Kidney epithelial cell (primary cell): ENCODE measurements at places on chromosomes 12 and 14. TPM values are rescaled to one million over a fixed set of nuclear protein-coding genes. Genes with fewer than 3 reads are reported as not detected.
A peak's percentile ranks its signal among the peaks of the same experiment; 100 is the strongest.

DNA sequence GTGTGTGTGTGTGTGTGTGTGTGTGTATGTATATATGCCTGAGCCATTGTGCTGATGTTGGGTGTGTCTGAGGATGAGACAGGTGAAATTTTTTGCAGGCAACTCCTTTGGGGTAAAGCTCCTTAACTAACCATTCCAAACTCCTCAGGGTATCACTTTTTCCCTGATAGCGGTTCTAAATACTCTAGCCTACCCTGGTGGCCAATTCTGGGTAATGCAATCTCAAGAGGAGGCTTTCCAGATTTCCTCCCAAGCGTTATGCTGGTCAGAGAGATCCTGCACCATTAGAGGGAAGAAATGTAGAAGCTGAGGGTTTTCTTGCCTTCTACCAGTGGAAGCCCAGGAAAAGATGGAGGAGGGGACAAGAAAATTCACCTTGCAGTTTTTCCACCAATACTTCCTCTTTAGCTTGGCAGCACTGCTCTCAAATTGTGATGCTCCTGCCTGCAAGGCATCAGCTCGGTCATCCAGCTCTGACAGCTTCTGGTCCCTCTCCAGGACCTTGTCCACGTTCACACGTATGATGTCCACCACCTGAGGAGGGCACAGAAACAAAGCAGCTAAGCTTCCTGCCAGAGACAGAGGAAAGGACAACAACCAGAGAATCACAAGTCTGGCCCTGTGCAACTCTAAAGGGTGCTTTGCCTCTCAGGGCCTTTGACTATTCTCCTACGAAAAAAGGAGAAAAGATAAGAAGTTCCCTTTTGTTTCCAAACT lies 4.9 kb downstream of the VAMP1 start:
- no peak for DNase-seq

DNA sequence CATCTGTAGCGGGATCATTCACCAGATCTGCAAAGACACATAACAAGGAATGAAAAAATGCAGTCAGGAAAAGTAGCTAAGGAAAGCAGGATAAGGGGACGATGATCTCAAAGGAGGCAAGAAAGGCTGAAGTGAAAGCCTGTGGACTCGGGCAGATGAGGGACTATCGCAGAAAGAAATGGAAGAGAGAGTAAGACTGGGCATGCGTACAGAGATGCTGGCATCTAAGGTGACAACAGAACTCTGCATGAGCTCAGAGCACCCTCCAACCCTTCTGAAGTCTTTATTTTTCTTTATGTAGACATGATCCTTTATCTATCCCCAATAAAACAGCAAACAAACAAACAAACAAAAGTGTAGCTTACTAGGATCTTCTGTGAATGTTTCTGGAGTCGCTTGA lies 7.2 kb downstream of the MFAP5 start:
- no peak for DNase-seq

DNA sequence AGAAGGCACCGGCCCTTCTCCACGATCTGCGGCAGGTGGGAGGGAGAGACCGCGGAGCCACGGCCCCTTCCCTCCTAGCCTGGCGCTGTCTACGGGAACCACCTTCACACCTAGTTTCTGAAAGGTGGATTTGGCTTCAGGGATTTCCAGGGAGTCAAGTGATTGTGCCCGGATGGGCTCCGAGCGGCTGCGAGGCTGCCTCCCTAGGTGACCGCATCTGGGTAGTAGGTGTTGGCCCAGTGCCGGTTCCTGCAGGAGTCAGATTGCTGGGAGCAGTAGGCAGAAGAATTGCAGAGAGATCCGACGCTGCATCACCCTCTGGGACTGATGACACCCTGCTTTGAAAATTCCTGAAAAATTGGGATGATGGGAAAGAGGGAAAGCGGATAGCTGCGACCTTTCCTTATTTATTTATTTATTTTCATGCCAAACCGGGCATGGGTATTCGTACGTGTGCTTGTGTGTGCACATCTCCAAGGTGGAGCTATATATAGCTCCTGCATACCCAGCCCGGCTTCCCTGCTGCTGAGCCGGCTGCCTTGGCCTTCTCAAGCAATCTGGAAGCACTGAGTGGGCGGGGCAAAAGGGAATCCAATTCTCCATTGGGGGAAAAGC lies 1.1 kb downstream of the CNTN1 start:
- no peak for DNase-seq

DNA sequence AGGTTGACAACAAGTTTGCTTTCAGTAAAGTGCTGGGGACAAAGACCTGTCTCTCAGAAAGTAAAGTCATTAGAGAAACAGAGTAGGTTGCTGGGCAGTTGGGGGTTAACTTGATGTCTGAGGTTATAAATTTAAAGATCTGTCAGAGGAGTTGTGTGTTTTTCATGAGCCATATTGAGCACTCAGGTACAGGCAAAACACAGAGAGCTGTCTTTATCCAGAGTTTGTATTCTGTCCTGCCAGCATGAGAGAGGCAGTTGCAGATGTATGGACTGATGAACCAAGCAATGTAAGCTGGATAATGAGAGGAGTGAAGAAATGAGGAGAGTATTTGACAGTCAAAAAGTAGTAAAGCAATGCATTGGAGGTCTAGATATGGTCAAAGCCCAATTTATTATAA lies 156.7 kb downstream of the SLC41A2 start:
- no peak for DNase-seq

DNA sequence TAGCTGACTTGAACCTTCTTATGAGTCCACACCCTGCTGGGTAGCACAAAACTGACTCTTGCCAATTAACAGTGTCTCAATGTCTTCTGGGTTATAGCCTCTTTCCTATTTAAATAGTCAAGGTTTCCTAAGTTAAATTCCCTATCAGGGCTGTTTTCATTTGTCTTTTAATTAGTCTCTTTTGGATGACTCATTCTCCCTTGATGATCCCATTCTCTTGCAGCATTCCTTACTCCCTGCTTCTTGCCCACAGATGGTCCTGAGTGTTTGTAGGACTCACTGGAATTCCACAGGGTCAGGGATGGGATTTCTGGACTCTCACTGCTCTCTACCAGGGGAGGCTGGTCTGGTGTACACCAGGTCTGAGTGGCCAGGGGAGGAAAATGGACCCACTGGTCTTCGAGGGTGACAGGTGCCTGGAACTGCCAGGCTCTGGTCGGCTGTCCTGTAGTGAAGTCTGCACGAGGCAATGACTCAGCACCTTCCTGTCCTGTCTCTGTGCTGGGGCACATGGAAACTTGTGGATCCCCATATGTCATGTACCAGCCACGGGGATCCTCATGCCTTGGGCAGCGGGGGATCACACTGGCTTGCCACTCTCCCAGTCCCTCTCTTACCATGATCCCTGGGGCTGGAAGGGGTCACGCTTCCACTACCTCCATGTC lies 236.5 kb upstream of the PELI2 start:
- peak; percentile 4 for DNase-seq

DNA sequence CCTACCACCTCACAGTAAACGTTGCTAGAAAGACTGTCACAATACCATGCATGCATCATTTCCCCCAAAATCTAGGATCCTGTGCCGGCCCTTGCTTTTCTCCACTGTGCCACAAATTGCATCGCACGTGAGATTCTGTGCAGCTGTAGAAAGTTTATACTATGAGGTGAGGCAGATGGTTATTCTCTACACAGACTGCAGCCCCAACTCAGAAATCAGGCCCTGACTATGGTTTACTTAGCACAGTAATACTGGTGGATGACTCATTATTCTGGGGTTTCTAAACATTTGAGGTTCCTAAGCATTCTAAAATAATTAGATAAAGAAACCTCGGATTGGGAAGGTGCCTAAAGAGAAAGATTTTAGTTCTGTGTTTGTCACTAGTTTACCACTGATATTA lies 163.8 kb upstream of the CCDC198 start:
- DNase-seq, result peak; percentile 21

DNA sequence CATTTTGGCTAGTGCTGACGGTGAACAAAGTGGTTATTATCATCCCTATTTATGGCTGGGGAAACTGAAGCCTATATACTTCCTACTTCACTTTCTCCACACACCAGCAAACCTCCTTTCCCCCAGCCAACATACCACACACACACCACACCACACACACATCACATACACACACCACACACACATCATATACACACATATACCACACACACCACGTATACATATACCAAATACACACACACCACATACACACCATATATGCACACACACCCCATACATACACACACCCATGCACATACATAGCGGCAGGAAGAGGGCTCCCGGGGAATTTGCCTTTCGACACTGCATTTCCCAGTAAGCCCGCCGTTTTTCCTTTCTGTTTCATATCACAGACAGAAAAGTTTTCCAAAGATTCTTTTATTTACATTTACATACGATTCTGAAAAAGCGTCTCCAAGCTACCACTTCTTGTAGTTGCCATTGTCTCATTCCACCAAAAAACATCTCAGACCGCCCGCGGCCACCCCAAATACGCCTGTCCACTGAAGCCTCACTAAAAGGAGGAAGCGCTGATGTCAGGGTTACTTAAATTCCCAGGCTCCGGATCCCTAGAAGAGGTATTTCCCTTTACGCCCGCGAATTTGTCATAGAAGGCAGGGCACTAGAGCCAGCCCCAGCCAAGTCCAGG lies 823 bp upstream of the RAB5B start:
- no peak for DNase-seq

- no peak for DNase-seq
Measured at GRCh38 chr14:67335781-67336180, 23.8 kb downstream of the ATP6V1D start.

DNA sequence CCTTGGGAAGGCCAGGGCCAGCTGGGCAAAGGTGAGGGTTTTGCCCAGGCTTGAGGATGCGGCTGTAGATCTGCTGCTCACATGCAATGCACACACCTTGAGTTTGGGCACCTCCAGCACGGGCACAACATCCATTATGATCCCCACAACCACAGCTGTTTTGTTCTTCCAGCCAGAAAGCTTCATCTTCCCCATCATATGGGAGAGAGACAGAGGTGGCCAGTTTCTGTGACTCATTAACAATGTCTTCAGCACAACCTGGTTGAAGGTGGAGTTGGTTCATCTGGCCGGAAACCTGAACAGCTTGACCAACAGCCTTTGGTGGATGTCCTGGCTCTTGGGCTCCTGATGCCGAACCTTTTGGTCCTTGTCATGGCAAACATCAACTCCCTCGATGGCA lies 163.7 kb upstream of the CCND2 start:
- DNase-seq, result no peak

DNA sequence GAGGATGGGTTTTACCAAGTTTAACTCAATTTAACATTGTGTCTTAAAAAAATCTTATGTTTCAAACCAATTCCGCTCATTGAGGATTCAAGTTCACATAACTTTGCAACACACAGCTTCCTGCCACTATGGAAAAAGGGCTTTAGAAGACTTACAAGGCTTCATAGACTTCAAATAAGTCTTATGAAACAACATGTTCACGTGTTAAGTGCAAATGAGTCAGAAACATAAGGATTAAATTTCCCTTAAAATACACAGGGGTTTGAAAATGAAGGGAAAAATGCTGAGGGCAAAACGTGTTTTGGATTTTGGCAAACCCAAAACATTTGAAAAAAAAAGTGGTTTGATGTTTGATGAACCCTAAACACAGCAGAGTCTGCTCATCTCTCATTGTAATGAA lies 364.8 kb downstream of the BMP4 start:
- no peak for DNase-seq

- no peak for DNase-seq
Measured at GRCh38 chr12:56517854-56518253, 3.8 kb upstream of the RBMS2 start.

DNA sequence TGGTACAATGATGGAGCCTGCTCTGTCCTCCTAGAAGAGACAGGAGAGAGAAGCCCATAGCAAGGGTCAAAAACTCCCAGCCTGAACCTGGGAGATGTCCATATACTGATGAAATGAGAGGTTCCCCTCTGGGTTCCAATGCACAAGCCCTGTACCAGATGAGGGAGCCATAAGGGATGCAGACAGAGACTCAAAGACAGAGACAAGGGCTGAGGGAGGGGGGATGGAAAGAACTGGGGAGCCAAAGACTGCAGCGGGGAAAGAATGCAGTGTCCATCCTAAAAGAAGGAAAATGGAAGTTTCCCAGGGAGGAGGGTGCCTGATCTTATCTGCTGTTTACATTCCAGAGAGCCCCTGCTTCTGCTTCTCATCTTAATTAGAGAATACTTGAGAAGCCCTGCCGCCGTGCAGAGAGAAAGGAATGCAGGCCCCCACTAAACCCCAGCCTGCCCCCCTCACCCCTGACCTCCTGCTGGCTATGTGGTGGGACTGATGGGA lies 27.7 kb downstream of the KRT18 start:
- DNase-seq, result no peak

DNA sequence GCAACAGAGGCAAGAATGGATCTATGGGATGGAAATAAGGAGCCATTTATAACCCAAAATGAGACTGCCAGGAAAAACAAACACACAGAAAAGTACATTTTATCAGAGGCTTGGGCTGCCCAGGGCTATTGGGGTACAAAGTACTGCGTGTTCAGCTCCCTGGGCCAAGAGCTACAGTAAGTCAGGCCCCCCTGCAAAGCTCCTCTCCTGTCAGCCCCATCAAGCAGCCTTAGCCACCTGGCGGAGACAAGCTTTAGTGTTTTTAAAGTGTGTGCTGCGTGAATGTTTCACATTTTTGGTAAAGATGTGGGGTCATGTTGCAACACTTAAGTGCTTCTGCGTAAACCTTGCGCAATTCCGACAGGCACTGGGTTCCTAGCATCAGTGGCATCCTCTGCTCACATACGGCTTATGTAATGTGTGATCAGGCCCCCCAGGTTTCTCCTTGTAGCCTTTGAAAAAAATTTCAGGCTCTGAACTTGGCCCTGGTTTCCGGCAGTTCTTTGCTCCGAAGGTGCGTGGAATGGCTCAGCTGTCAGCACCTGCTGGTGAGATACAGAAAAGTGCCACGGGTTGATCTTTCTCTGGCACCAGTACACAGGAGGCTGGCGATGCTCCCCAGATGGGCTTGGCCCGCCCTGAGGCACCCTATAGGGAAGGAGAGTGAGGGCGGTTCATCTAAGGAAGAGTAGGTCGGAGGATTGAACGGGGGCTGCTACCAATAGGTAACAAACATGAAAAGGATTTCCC lies 198.7 kb upstream of the EEA1 start:
- no peak for DNase-seq

GRCh38 chr12:120866108-120866507 lies 38.0 kb downstream of the SPPL3 start:
- DNase-seq, result no peak

GRCh38 chr12:66964629-66965028 lies 285.8 kb upstream of the GRIP1 start:
- DNase-seq, result peak; percentile 23

The TAS2R7 gene
- total RNA-seq, result not detected in 2 replicates

The PTHLH gene
- total RNA-seq, result 2.1 and 2.7 TPM in 2 replicates
